Activated CD4-positive, alpha-beta T cell treated with anti-CD3 and anti-CD28 coated beads, Interleukin-2, amount 10 ng/mL, durations not matched to agents 24 days and 14 days (primary cell): ENCODE measurements at places on chromosomes 12 and 14. TPM values are rescaled to one million over a fixed set of nuclear protein-coding genes. Genes with fewer than 3 reads are reported as not detected.
A peak's percentile ranks its signal among the peaks of the same experiment; 100 is the strongest.

DNA sequence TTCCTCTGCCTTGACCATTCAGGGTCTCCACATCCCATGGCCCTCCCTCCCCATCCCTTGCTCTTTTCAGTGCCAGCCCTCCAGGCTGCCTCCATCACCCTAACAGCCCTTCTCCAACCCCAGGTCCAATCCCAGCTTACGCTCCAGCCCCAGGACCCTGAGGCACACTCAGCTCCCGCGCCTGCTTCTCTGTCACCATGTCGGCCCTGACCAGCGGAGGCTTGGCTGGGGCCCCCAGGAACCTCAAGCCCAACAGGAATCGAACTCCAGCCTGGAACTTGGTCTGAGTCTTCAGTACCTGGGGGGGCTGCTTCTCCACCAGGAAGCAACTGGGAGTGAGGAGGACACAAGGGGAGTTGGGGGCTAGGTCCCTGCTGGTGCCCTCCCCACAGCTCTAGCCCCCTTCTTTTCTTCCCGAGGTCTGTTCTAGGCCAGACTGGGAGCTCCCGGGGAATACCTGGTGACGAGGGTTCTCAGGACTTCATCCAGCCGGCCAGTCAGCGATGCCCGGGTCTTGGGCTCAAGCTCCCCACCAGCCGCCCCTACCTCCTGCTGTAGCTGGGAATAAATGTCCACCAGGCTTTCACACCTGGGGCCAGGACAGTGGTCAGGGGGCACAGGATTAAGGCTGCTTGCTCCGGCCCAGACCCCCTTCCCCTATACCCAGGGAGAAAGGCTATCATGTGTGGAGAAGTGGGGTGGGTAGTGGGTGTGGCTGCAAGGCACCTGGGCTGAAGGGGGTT, 6.0 kb downstream of the STAT6 start:
- no peak overlapping the region for H3K27ac ChIP-seq
- no peak overlapping the region for H3K4me3 ChIP-seq
- peaks cover 74% of the 10 kb centered on the region for H3K36me3 ChIP-seq
- no peak for DNase-seq
- H3K27me3 ChIP-seq = no peaks in the 10 kb centered on the region

DNA sequence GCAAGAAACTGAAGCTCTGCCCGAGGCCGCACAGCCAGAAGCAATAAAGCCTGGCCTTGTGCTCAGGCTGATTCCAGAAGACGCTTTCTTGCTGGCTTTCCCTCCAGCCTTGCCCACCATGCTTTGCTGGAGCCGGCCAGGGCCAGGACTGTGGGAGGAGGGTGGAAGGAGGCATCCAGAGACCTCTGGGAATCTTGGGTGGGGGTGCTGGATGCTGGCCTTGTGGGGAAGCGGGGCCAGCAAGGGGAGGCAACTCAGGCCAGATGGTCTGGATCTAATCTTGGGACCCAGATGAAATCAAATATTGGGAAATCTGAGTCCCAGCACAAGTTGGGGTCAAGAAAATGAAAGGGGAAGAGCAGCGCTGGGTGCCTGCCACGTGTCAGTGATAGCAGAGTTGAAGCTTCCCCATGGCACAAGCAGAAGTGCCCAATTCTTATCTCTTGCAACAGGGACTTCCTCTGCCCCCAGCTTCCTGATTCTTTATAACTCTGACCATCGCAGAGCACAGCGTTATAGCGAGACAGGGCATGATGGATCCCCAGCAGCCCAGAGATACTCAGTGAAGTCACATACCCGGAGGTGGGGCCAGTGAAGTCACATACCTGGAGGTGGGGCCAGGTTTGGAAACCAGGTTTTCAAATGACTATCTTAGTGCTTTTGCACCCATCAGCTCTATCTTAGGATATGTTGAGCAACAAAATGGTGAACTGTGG, 6.4 kb upstream of the RABGGTA start:
- H3K4me1 ChIP-seq = peaks cover 40% of the 10 kb centered on the region
- H3K4me3 ChIP-seq = no peak overlapping the region
- peaks cover 2% of the 10 kb centered on the region for H3K36me3 ChIP-seq

MYH6 gene
- 0.17 and 0.23 TPM in 2 replicates for total RNA-seq

DNA sequence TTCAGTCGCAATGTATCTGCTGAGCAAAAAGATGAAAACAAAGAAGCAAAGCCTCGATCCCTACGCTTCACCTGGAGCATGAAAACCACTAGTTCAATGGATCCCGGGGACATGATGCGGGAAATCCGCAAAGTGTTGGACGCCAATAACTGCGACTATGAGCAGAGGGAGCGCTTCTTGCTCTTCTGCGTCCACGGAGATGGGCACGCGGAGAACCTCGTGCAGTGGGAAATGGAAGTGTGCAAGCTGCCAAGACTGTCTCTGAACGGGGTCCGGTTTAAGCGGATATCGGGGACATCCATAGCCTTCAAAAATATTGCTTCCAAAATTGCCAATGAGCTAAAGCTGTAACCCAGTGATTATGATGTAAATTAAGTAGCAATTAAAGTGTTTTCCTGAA, 19.8 kb downstream of the CKB start:
- peaks cover 10% of the 10 kb centered on the region for H3K4me1 ChIP-seq
- H3K36me3 ChIP-seq = peaks cover 41% of the 10 kb centered on the region
- no peaks in the 10 kb centered on the region for H3K27me3 ChIP-seq
- no peak for DNase-seq
- H3K4me3 ChIP-seq = no peak overlapping the region

GRCh38 chr12:53059434-53060063, 9.7 kb downstream of the TNS2 start:
- no peak overlapping the region for H3K4me3 ChIP-seq
- H3K27ac ChIP-seq = no peak overlapping the region
- DNase-seq = no peak

- no peaks in the 10 kb centered on the region for H3K27me3 ChIP-seq
- H3K36me3 ChIP-seq = peaks cover 22% of the 10 kb centered on the region
- H3K4me1 ChIP-seq = peaks cover 23% of the 10 kb centered on the region
- no peak overlapping the region for H3K4me3 ChIP-seq
Observed at GRCh38 chr14:103423050-103423461, 37.8 kb downstream of the MARK3 start.

SLCO1A2 gene
- total RNA-seq = 0.02 TPM in 1 of 2 replicates, not detected in the other

GRCh38 chr12:25069224-25069623, 120.3 kb upstream of the BCAT1 start:
- no peak for DNase-seq
- no peak overlapping the region for H3K27ac ChIP-seq
- H3K36me3 ChIP-seq = peaks cover 81% of the 10 kb centered on the region

GRCh38 chr14:88128816-88129215, 123.9 kb downstream of the GPR65 start:
- H3K27ac ChIP-seq = no peak overlapping the region
- peaks cover 6% of the 10 kb centered on the region for H3K4me1 ChIP-seq
- peaks cover 15% of the 10 kb centered on the region for H3K27me3 ChIP-seq
- H3K36me3 ChIP-seq = no peaks in the 10 kb centered on the region
- DNase-seq = no peak

TCP11L2 gene
- 3.2 and 4.5 TPM in 2 replicates for total RNA-seq

ZFHX2 gene
- 1.8 and 2.8 TPM in 2 replicates for total RNA-seq

OTX2 gene
- not detected in 2 replicates for total RNA-seq

SVOP gene
- not detected in 2 replicates for total RNA-seq

DNA sequence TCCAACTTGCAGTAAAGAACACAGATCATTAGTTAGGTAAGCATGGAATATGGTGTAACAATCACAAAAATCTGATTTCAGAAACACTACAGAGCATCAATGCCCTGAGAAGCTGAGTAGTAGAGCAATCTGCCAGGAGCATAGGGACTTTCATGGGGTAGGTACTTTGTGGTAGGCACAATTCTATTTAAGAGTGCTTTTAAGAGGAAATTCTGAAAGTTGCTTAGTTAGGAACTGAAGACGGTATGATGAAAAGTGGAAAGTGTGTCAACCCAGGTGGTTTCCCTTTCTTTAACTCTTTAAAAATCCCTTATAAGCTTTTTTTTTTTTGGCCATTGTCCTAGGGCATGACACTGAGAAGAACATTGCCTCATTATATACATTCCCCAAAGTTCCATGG, 535.7 kb upstream of the FBXO33 start:
- H3K36me3 ChIP-seq = no peaks in the 10 kb centered on the region
- H3K27ac ChIP-seq = no peak overlapping the region
- no peaks in the 10 kb centered on the region for H3K27me3 ChIP-seq
- no peak overlapping the region for H3K4me3 ChIP-seq

- peaks cover 18% of the 10 kb centered on the region for H3K4me1 ChIP-seq
- H3K36me3 ChIP-seq = peaks cover 37% of the 10 kb centered on the region
- H3K27ac ChIP-seq = peak overlapping the region; percentile 38
- peak overlapping the region; percentile 1 for H3K4me3 ChIP-seq
Observed at GRCh38 chr12:12408265-12408690, 51.4 kb downstream of the BORCS5 start.

GRCh38 chr12:92847368-92847767, 81.7 kb downstream of the EEA1 start:
- no peaks in the 10 kb centered on the region for H3K4me1 ChIP-seq
- H3K27ac ChIP-seq = no peak overlapping the region
- peaks cover 14% of the 10 kb centered on the region for H3K36me3 ChIP-seq
- no peak for DNase-seq
- H3K4me3 ChIP-seq = no peak overlapping the region

GRCh38 chr14:40188006-40188405, 755.8 kb upstream of the FBXO33 start:
- H3K4me1 ChIP-seq = no peaks in the 10 kb centered on the region
- DNase-seq = no peak
- H3K4me3 ChIP-seq = no peak overlapping the region
- H3K27ac ChIP-seq = no peak overlapping the region

DNA sequence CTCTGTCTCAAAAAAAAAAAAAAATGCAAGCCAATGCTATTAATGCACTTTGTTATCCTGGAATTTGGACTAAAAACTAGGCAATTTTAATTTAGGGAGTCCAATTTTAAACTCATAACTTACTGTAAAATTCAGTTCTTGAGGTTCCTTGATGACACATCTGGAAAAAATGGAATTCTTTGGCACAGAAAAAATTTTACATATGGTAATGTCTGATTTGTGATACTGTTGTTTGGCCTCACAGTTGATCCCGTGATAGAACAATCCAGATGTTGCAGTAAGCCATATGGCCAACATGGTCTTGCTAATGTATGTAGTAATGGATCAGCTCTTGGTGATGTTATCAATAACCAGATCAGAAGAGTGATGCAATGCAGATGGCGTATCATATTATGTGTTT, 1089.8 kb downstream of the FLRT2 start:
- H3K4me1 ChIP-seq = no peaks in the 10 kb centered on the region
- H3K4me3 ChIP-seq = no peak overlapping the region
- H3K36me3 ChIP-seq = no peaks in the 10 kb centered on the region
- no peak overlapping the region for H3K27ac ChIP-seq

DNA sequence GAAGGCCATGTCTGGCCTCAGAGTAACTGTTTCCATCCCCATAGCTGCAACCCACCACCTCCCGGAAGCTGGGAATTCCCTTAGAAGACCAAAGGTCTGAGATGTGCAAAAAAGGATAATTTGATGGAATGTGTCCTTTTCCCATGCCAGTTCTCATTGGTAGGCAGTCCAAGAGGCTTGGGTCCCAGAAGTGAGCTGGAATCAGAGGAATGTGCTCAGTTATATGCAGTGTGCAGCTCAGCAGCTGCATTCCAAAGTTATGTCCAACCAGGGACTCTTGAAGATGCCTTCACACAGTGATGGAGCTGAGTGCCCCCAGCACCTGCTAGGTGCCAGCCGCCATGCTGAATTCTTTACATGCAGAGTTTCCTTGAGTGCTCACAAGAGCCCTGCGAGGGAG, 583.9 kb upstream of the TBX3 start:
- H3K4me1 ChIP-seq = no peaks in the 10 kb centered on the region
- H3K4me3 ChIP-seq = no peak overlapping the region
- no peak overlapping the region for H3K27ac ChIP-seq
- H3K36me3 ChIP-seq = no peaks in the 10 kb centered on the region
- DNase-seq = no peak

DNA sequence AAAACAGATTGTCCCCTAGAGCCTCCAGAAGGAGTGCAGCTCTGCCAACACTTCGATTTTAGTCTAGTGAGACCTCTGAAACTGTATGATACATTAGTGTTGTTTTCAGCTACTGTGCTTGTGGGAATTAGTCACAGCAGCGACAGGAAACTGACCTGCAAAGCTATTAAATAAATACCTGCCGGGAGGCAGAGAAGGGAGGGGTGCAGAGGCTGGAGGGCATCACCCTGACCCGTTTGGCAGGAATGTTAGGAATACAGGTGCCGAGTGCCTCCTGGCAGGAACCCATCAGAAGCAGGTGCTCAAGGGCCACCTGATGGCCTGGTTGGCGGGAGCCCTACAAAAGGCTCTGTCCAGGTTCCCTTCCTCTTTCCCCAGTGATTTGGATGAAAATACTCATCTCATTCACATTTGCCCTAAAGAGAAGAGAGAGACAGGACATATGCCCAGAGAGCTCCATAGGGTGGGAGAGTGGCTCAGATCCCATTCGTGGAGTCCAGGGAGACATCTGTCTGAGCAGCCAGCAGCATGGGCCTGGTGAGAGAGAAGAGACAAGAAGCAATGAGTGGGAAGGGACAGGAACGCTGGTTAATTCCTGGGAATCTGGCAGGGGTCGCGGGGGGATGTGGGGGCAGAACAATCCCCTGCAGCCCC, 44.6 kb downstream of the C14orf132 start:
- DNase-seq = no peak
- no peaks in the 10 kb centered on the region for H3K4me1 ChIP-seq
- no peaks in the 10 kb centered on the region for H3K36me3 ChIP-seq
- no peak overlapping the region for H3K4me3 ChIP-seq
- H3K27me3 ChIP-seq = no peaks in the 10 kb centered on the region

KCNH3 gene
- total RNA-seq = 1.5 and 2.1 TPM in 2 replicates

DNA sequence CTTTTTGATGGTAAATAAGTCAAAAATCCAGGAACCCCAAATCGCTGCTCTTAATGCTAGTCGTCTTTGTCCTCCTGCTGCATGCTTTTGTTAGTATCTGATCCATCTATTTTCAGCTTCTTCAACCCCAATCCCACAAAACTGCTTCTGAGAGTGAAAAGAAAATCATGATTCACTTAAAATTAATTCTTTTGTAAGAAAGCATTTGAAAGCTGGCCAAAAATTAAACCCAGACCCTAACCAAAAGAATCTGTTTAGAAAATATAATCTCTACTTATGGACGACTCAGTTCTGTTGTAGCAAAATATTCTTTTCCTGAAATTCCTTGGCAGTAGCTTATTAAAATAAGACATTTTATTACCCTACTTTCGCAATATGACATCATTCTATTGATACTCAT, 443.6 kb upstream of the SYT1 start:
- H3K4me3 ChIP-seq = no peak overlapping the region
- no peaks in the 10 kb centered on the region for H3K27me3 ChIP-seq
- no peak for DNase-seq
